T-helper 2 cell (primary cell): ENCODE measurements at places on chromosomes 3 and 15.

DNA sequence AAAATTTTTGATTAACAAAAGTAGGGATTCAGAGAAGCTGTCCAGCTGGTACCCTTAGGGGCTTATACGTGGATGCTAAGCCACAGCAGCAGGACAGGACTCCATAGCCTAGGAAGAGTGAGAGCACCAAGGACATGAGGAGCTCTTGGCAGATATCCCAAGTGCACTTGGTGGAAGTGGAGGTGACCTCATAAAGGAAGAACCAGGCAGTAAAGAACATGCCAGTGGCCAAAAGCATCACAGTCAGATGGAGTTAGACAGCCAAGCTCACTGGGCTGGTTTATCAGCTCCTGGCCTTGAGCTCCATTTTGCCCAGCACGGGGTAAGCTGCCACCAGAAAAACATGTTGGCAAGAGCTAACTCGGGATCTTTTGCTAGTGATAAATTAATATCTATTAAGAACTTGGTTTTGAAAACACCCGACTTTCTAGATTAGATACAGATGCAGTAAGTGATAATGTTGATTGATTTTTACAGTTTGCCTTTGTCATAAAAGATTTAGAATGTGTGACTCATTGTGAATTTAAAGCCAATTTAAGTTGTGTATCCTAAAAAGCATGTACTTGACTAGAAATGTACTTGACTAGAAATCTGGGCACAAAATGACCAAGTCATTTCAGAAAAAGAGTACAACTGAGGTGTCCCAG, 108.0 kb downstream of the CMSS1 start:
- DNase-seq: no peak

DNA sequence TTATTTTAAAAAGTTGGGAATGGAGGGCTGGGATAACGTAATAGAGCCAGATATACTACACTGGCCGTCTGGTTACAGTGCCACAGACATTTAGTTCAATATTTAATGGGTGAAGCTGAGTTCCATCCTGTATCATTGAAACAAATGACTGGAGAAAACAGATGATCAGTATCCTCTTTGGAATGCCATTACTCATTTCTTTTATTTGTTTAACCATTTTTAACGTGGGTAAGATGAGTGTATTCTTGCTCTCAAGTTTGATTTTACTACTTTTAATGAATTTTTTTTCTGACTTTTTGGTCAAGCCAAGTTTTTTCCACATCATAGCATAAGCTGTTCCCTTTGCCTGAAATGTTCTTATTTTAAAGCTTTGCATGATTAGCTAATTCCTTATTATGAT, 53.9 kb upstream of the GRM7 start:
- no peak for DNase-seq

- no peak for DNase-seq
Observed at GRCh38 chr15:87317900-87318299, 938.6 kb downstream of the NTRK3 start.

DNA sequence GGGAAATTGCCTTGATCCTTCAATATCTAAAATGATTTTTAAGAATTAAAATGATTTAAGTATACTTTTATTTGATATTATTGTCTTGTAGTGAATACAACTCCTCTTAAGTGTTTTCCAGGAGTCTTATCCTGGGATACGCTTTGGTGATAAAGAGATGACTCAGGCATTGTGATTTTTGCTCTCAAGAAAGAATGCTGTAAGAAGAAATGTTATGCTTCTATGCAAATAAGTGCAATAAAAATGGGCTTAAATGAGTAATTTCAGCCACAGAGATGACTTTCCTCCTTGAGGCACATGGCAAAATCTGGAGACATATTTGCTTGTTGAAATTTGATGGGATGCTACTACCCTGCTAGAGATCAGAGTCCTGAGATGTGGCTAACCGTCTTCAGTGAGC, 358.6 kb upstream of the BCHE start:
- DNase-seq: no peak

DNA sequence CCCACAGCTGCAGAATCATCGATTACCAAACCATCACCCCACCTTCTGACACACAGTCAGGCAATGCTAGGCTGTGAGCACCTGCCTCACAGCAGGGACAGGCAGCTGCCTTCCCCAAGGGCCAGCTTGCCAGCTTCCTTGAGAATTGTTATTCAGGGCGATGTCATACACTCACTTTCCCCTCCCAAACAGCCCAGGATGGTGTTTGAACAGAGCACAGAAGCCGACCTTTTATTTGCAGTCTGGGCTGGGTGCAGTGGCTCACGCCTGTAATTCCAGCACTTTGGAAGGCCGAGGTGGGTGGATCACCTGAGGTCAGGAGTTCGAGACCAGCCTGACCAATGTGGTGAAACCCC, 84.5 kb upstream of the HERC1 start:
- DNase-seq: no peak

GRCh38 chr3:6416049-6416661, 444.8 kb upstream of the GRM7 start:
- DNase-seq: no peak

- no peak for DNase-seq
Observed at GRCh38 chr3:155960060-155960459, 89.6 kb downstream of the GMPS start.

DNA sequence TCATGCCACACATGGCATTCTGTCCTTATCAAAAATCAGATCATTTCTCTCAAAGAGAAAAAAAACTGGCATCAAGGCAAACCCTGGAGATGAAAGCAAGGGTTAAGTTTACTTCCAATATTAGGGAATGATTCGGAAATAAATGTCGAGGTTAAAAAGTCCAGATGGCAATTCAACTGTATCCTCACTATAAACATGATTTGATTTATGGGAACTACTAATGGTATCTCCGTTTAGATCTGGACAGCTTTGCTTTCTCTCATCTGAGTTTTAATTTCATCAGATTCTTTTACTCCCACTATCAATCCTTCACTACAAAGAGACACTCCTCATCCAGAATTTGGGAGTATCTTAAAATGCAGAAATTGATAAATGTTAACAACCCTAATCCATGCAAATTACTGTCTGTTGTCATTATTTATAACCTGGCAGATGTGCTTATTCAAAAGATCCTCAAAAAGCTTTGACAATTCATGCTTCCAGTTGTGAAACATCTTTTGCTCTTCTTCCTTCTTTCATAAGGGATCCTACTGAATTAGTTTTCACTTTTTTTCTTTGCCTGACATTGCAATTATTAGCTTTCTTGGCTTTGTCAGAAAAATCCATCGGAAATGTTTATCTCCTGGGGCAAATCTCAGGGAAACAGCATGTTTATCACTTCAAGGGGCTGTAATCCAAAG, 903.2 kb downstream of the MCTP2 start:
- no peak for DNase-seq

- no peak for DNase-seq
Observed at GRCh38 chr3:46609944-46610722, 2.2 kb upstream of the FAM240A start.

DNA sequence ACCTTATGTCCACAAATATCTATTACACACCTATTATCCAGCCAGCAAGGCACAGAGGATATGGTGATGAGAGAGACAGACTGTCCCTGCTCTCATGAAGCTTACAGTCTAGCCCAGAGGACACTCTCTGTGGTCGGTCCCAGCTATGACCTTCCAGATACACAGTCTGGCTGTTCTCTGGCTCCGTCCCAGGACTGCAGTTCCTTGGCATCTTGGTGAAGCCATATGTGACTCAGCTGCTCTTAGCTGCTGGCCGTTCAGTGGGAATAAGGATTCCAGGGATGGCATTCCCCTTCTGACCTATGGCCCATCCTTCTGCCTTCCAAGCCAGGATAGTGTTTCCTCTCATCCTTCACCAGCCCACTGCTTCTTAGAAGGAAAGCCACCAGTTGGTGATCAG, 30.8 kb downstream of the MEX3B start:
- no peak for DNase-seq

DNA sequence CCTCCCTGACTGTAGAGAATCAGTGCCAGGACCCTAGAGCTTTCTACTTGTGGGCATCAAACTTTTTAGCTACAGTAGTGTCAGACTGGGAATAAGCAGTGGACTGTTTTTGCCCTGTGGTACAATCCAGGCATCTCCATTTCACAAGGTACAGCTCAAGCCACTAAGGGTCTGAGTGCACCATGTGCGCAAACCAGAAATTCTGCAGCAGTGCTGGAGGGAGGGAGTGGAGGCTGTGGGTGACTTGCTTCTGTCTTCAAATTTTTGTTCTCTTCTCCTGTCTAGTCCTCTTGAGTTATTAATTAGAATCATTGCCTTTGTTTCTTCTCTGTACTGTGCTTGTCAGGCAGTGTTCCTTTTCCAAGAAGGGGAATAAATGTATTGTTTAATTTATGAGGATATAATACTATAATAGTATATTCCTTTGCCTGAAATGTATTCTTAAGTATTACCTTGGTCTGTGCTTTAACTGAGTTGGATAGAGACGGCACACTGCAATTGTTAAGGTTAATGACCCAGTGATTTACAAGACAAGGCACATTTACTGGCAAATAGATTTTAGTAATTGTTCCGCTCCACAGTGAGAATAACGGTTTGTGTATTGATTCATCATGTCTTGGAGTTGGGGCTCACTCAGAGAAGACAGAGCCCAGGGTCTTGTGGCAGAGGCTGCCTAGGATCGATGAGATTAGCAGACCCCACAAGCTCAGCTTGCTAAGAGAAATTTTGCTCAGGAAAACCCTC, 390.6 kb upstream of the CFAP20DC start:
- DNase-seq: no peak

GRCh38 chr3:155446366-155446765, 152.9 kb upstream of the STRIT1 start:
- DNase-seq: no peak

DNA sequence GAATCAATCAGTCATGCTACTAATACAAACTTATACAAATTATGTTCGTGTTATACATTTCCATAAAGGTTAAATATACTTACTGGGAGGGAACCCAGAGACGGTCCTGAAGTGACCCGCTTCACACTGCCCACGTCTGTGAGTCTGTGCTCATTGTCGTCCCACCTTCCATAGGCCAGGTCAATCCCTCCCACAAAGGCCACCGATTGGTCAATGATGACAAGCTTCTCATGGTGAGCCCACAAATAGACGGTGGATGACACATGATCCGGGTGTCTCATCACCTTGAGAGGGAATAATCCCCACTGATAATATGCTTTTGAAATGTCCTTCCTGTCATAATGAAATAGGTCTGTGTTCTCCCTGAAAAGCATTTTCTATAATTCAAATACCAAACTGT, 121.7 kb downstream of the PLD1 start:
- DNase-seq: no peak

- DNase-seq: no peak
Observed at GRCh38 chr15:88800026-88800425, 3.2 kb upstream of the ACAN start.

- no peak for DNase-seq
Observed at GRCh38 chr15:81254916-81255290, 58.2 kb downstream of the IL16 start.

DNA sequence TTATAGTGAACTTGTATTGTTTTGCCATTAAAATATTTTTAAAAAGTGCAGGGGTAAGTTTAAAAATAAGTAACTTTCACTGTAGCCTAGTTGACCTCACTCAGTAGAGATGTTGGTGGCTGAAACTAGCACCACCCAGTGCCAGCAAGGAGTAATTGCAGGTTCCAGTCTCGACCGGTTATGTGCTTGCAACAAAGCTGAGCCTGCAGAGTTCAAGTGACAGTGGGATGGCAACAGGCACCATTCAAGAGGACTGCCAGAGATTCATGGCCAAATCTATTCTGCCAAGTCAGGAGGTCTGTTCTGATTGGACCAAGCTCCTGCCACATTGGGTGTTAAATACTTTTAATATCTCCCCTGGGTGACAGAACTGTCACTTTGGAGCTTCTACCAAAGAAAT, 2.7 kb downstream of the ADAMTS7 start:
- DNase-seq: no peak

- DNase-seq: no peak
Observed at GRCh38 chr15:52406601-52407000, 111.0 kb upstream of the MYO5C start.

DNA sequence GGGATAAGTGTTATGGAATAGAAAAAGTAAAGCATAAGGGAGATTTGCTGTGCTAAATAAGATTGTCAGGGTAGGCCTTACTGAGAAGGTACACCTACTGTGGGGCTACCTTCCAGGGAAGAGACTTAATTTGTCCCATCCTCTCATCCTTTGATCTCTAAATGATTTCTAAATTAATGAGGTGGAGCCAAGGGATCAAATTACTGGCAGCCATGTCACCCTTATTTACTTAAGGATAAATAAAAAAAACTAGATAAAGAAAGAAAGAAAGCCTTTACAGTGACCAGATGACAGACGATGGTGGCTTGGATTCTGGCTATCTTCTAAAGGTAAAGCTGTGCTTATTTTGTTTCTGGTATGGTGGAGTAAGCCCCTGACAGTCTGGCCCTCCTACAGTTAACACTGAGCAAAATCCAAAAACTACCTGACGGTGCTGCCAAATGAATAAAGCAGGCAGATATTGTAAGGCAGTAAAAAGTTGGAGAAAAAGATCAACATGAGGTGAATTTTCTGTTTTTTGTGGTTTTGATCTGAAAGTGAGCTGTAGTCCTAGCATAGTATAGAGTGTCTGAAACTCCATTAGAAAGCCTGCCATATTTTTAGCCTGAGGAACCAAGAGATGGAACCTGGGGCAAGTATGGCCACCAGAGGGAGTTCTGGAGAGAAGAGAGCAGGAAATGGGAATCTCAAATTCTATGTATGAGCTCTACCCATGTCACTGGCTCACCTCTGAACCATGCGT, 285.1 kb upstream of the MANF start:
- peak; percentile 2 for DNase-seq

- DNase-seq: no peak
Observed at GRCh38 chr3:149575213-149575960, 82.4 kb downstream of the WWTR1 start.

GRCh38 chr15:77387365-77388105, 32.4 kb downstream of the PEAK1 start:
- DNase-seq: no peak

GRCh38 chr15:87021751-87022150, 942.1 kb downstream of the AGBL1 start:
- DNase-seq: no peak

DNA sequence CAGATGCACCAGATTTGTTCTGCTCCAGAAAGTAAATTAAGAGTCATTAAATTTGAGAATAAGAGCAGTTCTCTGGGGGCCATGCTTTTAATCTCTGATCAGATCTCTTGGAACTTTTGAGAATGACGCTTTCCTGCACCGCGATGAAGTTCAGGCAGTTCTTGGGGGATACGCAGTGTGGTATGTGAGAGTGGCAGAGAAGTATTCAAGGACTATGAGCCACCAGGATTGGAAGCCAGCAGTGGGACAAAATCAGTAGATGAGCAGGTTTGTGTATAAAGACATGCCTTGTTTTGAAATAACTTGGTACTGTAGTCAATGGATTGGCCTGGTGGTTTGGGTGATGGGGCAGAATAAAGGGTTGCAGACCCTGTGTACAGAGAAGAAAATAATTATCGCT, 483.6 kb downstream of the ERC2 start:
- no peak for DNase-seq
